Activated naive CD4-positive, alpha-beta T cell treated with anti-CD3 and anti-CD28 coated beads, Interleukin-2, amount 50 U/mL, for 72 hours (primary cell): ENCODE measurements at places on chromosomes 5 and 9. TPM values are rescaled to one million over a fixed set of nuclear protein-coding genes. Genes with fewer than 3 reads are reported as not detected.

- no peak for DNase-seq
Observed at GRCh38 chr9:32991897-32992594, 9.4 kb downstream of the APTX start.

DNA sequence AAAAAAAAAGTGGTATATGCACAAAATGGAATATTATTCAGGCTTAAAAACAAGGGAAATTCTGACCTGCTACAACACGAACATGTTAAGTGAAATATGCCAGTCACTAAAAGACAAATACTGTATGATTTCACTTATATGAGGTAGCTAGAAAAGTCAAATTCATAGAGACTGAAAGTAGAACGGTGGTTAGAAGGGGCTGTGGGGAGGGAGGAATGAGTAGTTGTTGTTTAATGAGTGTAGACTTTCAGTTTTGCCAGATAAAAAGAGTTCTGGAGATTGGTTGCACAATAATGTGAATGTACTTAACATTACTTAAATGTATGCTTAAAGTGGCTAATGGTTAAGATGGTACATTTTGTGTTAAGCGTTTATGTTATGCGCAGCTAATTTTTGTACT lies 79.5 kb upstream of the IL12B start:
- no peak for DNase-seq

DNA sequence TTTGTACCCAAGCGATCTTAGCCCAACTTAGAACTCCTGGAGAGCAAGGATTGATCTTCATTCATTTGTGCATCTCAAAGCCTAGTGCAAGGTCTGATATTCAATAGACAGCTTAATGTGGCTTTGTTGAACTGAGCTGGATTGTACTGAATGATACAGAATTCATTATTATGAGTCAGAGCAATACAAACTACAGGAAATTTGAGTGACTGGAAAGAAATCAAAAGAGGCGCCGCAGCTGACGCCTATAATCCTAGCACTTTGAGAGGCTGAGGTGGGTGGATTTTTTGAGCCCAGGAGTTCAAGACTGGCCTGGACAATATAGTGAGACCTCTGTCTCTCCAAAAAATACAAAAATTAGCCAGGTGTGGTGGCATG lies 58.6 kb downstream of the ENC1 start:
- no peak for DNase-seq

DNA sequence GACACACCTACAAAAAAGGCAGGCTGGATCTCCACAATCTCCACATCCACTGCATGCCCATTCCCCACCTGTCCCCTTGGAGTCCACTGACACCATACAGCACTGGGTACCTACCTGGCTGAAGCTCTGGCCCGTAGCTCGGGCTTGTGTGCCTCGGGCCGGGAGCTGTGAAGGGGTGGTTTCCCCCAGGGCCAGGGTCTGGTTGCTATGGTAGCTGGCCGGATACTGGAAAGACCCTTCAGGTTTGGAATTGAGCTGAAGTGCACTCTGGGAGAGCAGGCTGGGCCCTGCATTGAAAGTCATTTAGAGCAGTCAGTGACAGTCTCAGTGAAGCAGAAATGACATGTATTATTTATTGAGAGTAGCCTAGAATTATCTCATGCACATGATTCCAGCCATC lies 507.3 kb downstream of the CTNND2 start:
- no peak for DNase-seq

DNA sequence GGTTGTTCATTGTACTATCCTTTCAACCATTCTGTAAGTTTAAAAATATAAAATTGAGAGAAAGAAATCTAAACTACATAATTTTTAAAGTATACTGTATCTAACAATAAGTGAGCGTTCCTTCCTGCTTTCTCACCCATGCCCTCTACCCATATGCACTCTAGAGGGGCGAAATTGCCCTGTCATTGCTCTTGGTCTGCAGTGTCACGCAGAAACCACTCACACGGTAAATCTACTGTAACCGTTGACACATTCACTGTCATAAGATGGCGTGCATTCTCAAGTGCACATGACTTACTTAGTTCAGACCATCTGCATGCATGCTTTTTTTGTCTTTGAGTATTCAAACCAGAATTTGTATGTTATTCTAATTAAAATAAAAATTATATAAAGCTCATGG lies 55.7 kb upstream of the NIPBL start:
- DNase-seq: no peak

DNA sequence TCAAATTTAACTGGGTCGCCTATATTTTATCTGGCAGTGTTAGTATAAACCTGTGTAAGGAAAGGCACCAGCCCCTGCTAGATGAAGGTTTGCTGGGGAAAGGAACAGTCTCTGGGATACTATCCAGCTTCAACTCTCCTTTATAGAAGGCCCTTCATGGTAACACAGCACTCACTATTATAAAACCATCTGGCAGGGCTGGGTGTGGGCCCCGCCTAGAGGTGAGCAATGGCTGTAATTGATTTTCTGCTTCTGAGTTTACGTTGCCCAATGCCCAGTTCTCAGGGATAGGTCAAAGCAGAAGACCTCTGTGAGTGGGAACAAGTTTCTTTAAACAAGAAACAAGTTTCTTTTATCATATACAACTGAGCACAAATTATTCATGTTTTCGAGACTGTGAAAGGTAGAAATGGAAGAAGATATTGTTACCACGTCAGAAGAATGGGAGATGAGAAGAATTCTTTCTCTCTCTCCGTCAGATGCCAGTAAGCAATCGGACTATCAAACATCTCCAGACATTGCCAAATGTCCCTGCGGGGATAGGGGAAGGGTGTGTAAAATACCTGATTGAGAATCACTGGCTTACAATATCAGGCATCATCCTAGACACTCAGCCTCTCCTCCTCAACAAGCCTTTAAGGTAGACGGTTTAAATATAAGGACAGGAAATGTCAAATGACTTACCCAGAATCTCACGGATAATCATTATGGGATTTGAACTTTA lies 205.9 kb downstream of the PDZD2 start:
- no peak for DNase-seq

DNA sequence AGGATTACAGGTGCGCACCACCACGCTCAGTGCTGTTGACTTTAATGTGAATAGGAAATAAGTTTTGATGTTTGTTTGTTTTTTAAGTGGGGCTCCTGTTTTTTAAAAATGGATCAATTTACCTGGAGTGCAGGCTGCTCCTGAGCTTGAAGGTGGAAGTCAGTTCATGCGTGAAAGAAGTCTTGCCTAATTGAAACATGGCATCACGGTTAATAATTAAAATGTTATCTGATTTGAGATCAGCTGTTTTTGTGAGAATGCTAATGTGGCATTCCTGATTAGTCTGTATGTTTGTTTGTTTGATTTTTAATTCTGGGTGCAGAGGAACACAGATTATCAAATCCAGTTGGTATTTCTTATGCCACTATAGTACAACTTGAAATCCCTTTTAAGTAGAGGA lies 6.5 kb downstream of the SFXN1 start:
- no peak for DNase-seq

DNA sequence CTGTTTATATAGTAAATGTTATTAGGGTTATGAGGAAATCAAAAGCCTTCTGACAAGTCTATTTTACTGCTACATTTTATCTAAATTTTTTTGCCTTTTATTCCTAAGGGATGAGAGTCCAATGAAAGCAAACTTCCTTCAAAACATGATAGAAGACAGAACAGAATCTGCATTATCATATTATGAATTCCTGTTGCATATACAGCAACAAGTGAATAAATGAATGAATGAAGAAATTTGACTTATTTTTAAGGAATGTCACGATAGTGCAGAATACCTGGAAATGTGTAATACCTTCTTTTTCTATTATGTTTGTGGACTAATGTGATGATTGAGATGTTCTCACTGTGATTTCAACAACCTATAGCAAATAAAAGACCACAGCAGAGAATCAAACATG lies 13.5 kb upstream of the CAMLG start:
- no peak for DNase-seq

DNA sequence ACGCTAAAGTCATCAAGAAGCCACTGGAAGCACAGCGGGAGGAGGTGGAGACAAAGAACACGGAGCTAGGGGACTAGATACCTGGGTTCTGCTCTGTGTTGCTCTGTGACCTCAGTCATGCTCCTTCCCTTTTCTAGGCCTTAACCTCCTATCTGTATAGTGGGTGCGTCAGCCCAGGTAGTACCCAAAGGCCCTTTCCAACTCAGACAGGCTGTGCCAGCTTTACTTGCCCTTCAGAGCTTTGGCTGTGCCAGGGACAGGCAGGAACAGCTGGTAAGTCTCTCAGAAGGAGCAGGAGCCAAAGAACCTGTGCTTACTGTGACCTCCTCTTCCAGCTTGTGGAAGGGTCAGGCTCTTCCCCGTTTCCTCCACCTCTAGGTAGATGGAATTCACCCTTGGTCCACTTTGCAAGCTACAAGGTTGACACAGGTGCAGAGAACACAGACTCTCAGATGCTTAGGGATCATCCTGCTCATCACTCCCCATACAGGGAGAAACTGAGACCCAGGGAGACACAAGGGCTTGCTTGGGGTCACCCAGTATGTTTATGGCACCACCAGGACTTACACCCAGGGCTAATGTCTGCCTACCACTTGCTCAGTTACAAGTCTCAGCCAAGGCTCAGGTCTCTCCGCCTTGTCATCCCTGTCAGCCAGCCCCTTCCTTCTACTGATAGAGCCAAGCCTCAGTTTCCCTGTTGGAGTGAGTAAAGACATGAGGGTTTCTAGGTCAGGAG lies 1.7 kb downstream of the CCDC69 start:
- no peak for DNase-seq

DNA sequence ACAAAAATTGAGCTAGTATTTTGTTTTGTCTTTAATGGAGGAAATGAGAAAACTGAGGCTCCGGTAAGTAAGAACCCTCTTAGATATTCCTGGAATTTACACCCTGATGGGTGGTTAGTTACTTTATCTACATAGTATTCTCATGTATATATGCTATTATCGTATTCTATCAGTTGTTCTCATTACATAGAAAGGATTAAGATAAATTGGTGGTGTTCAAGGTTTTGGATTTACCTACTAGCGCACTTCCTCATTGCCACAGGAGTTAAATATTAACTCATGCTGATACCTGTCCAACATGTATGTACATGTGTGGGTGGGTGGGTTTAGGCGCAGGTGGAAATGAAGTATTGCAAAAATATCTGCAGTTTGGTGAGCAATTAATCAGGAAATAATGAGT lies 61.1 kb upstream of the IFNE start:
- no peak for DNase-seq

GRCh38 chr9:928363-929042 lies 48.0 kb upstream of the DMRT3 start:
- no peak for DNase-seq

Gene PCDHGB7
- total RNA-seq: not detected

Gene STC2
- 4.2 TPM for total RNA-seq
